NCI-H526 treated with DMSO at 0.1 percent for 48 hours (cell line): ENCODE measurements at places on chromosomes 4 and X.

- no peak for DNase-seq
Measured at GRCh38 chr4:145709843-145710242, 29.9 kb downstream of the C4orf51 start.

GRCh38 chr4:127251423-127251822 is 381.3 kb upstream of the INTU start:
- DNase-seq = no peak

DNA sequence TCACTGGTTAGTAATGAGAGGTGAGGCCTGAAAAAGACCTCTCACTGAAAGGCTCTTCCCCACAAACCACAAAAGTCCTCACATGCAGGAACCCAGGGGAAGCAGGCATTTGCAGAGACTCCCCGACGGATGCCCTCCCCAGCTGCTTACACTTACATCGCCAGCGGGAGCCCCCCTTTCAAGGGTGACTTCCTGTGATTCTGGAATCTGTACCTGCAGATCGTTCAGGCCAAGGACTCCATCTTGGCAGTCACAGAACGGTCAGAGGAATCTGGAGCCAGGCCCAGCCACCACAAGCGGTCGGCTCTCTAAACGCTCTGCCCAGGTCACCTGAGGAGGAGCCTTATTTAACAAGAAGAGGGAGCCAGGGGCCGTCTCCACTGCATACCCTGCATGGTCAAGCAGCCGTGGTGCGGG is 71.3 kb upstream of the STS start:
- DNase-seq = no peak

GRCh38 chrX:14712096-14712495 is 160.8 kb downstream of the FANCB start:
- no peak for DNase-seq

DNA sequence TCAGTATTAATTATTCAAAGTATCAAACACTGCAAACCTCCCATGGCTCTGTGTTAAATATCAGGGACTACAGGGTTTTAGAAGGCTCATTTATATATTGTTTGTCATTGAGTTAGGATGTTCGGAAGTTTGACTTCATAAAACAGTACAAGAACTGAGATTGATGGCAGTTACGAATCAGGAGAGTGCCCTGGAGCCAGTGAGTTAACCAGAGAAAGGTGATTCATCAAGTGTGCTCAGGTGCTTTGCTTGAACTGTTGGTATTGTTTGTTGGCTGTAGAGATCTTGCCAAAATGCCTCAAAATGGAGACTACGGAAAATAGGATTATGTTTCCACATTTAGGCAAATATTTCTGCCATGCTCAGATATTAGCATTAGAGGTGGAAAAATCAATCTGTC is 7.5 kb upstream of the GPR101 start:
- no peak for DNase-seq

- DNase-seq = no peak
Measured at GRCh38 chr4:83599183-83599582, 63.3 kb downstream of the GPAT3 start.

DNA sequence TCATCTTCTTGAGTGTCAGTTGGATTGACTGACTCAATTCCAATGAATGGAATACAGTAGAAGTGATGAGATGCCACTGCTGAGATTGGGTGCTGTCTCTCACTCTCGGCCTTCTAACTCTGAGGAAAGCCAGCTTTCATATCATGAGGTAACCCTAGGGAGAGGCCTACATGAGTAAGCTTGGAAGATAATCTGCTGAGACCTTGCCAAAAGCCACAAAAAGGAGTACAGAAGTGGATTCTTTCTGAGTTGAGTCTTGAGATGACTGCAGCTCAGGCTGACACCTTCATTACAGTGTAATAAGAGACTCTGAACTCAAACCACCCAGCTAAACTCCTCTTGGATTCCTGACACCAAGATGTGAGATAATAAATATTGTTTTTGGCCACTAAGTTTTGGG is 537.4 kb upstream of the MAGEB18 start:
- no peak for DNase-seq

DNA sequence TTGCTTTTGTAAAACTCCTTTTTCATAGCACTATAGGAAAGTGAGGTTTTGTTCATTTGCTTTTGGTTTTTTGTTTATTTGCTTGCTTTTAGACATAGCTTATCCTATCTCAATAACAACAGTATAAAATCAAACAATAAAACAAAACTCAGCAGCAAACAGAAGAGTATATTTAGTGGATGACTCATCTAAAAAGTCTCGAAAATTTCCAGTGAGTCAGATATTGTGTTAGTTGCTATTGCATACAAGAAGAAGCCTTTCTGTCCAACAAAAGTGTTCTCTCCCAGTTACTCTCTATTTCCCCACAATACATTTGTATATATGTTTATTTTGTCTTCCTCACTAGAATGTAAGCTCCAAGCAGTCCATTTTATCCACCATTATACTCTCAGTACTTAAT is 36.0 kb upstream of the NPNT start:
- no peak for DNase-seq

DNA sequence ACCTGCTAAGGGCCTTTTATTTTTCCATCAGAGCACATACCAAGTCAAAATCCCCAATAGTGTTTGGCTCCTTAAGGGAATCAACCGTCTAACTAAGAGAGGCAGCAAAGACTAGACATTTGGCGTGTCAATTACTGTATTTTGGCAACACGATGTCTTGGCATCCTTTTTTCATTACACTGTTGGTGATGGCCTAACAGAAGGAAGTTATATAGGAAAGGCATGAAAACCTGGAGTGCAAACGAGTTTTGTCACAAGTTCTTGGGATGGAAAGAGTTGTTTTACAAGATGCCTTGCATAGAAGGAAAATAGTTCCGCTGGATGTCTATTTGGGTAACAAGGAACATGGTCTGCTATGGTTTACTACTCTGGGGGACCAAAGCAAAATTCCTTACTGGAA is 119.2 kb upstream of the TTC29 start:
- DNase-seq = no peak

DNA sequence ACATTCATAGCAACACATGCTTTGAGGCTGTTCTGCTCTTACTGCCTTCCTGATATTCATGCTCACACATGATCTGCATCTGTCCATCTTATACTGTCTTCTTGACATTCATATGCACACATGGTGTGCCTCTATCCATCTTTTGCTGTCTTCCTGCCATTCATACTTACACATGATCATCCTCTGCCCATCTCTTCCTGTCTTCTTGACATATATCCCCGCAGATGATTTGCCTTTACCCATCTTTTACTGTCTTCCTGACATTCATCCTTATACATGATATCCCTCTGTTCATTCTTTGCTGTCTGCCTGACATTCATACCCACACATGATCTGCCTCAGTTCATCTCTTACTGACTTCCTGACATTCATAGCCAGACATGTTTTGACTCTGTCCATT is 36.8 kb downstream of the SCML1 start:
- no peak for DNase-seq

DNA sequence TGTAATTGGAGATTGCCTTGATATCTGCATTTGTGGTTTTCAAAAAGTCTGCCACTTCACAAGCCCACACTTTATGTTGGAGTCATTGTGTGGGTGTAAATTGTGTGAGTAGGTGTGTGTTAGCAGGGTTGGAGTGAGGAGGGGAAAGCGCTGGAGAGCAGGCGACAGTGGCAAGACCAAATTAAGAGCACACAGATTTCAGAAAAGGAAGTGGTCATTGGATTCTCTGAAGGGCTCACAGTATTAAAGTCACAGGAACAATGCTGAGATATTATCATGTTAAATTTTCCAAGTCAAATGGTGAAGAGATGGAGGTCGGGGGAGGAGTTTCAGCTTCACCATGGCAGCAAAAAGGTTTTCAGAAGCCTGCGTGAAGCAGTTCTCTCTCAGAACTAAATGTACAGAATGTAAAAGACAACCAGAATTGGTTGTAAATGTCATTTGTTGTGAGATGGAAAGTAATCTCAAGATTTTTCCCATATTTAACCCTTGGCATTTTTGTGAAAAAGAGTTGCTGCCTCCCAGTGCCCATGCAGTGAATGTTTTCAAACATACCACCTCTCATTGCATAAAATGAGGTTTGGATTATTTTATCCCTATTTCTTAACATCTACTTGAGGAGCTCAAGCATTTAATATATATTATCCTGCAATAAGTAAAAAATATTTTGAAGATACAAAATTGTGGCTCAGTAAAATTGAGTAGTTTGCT is 265.9 kb downstream of the ZNF674 start:
- DNase-seq = no peak

DNA sequence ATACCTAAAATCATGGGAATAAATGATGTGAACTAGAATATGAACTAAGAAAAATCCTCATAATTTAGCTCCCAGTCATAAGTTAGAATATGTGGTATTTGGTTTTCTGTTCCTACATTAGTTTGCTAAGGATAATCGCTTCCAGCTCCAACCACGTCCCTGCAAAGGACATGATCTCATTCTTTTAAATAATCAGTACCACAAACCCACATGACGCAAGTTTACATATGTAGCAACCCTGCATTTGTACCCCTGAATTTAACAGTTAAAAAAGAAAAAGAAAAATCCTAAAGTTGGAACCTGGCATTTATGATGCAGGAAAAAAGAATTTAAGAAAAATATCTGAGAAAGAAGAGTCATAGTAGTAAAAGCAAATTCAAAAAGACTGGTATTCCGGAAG is 13.3 kb downstream of the UBA6 start:
- DNase-seq = no peak

GRCh38 chrX:26925088-26925487 is 538.1 kb downstream of the PPP4R3C start:
- DNase-seq = no peak

DNA sequence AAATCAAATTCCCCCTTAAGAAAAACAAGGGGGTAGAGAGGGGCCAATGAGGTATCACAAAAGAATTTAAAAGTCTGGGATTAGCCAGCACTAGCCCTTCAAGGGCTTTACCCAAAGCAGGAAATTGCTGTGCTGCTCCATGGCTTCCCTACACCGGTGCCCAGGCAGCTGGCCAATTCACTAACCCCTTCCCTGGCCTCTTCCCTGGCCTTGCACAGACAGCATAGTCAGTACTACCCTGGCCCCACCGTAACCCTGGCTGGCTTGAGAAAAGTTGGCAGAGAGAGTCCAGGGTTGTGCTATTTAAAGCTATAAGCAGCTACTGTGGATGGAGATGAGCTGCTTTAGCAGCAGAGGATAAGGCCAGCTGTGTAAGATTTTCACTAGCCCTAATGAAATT is 43.1 kb downstream of the ADAMTS3 start:
- no peak for DNase-seq

DNA sequence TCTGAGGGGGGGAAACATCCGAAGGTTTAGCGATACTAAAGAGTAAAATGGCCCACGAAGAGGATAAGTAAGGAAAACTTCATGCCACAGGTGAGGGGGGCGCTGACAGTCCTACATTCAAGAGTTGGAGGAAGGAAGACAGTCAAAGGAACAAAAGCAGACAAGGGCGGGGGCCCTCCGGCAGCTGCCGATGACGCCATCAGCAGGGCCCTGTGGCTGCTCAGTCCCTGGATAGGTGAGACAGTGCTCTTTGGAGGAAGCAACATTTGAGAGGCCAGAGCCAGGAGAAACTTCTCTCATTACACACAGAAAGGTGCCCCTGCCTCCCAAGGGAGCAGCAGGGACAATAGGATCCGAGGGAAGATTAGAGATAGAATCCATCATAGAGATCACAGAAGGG is 41.5 kb downstream of the RAB40AL start:
- no peak for DNase-seq

- no peak for DNase-seq
Measured at GRCh38 chrX:32195611-32196010, 1015.7 kb downstream of the DMD start.

DNA sequence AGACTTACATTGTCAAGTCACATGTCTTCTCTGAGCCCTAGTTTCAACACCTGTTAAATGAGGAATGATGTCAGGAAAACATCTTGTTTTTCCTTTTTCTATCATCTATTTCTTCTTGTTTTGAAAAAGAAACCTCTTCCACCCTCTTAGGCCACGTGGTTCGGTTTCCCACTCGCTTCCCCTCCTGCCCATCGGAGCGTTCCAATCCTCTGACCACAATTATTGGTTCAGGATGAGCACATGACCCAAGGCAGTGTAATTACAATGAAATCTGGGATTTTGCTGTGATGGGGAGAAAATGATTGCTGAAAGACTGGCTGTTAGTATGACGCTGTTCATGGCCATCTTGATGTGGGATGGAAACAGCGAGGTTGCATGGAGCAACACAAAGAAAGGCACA is 186.7 kb downstream of the UNC5C start:
- no peak for DNase-seq

DNA sequence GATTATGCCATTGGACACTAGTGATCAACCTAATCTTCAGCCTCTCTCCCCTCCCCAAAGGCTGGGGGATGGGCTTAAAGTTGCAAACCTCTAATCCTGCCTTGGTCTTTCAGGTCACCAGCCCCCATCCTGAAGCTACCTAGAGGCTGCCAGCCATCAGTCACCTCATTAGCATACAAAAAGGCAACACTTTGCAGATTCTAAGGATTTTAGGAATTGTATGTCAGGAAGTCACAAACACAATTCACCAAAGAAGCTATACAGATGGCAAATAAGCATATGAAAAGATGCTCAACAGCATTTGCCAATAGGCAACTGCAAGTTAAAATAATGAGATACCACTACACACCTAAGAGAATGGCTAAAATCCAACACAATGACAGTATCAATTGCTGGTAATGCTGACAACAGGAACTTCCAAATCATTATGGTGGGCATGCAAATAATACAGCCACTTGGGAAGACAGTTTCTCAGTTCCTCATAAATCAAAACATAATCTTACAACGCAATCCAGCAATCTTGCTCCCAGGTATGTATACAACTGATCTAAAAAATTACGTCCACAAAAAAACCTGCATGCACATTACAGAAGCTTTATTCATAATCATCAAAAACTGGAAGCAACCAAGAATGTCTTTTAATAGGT is 9.0 kb upstream of the PIM2 start:
- no peak for DNase-seq

DNA sequence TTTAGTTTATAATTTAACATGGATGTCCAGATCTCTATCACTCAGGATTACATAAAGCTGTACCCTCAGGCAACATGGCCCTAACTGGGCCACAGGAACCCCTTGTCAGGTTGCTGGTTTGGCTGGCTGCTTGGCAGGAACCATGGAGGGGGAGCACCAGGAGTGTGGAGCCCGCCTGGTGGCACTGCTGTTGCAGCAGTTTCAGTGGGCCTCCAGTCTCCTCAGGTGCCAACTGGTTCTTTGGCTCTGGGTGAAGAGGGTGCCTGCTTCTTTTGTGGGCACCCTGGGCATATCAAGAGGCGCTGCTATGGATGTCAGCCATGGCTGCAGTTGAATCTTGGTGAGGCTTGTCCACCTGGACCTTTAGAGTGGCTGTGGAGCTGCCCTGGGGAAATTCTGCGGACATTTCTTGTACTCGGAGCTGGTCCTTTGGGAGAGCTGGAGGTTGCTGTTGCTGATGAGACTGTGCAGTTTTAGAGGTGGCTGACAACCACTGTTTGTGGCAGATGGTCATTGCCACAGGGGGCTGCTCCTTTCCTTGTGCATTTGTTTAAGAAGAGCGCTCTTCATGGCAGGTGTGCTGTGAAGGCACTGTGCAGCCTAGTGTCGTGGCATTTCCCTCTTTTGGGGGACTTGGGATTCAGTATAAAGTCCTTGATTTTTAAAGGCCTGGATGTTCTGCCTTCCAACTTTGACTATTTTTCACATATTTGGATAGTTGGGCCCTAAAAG is 10.3 kb upstream of the SMIM14 start:
- no peak for DNase-seq
